ENCODE measurements at places on chromosomes 3 and 15.

DNA sequence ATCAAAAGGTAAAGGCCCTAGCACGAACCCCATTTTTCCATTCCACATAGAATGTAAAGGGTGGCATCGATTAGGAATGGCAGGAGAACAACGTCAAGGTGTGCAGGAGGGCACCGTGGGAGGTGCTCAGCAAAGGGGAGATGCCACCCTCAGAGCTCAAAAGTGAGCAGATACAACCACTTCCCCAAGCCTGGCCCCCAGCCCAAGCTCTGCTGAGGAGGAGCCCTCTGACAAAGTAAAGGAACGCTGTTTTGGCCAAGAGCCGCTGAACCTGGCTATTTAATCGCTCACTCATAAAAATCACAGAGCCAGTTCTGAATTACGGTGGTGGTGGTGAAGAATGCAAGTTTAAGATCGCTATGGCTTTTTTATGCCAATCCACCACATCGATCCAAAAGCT, 12.4 kb downstream of the GNB5 start:
- no peak for DNase-seq

DNA sequence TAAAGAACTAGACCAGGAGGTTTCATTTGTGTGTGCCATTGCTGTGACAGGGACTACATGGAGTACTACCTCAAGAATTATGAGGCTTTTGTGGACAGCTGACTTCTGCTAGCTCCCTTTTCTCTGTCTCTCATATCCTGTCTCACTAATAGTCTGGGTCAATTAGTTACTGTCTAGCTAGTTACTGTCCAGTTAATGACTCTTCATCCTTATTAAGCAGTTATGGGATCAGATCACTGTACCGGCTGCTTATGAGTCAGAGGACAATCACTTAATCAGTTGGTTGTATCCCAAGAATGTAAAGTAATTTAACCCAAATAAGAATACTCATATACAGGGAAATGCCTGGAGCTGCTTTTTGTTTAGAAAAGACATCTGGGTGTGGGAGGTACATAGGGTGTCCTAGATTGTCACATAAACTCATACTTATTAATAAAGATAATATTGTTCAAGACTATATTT, 158.0 kb downstream of the CDIN1 start:
- DNase-seq, result no peak

DNA sequence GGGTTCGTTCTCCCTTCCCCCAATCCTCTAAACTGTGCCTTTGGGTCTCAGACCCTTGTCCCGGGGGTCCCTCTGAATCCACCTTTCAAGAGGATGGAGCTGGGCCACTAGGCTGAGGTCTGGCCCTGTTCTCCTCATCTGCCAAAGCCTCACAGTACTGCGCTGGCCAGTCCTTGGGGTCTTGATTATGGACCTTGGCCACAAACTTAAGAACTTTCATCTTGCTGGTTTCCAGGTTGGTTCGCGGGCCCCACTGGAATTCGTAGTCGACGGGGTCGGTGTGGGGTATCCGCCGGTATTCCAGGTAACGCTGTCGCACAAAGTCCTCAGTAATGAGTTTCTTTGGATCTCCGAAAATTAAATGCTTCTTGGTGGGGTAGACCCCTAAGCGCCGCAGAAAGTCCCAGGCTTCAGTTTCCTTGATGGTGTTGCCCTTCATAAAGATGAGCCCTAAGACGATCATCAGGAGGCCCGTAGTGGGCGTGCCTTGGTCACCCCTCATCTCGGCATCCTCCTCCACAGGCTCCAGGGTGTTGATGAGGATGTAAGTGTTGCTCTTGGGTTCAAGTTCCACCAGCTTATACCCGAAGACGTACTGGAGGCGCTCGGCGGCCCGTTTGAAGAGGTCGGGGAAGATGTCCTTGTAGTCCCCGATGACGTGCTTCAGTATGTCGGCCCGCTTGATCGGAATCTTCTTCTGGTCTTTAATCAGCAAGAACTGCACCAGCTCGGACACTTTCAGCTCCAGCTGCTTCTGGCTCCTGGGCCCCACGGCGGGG, 727 bp downstream of the NSMCE3 start:
- peak; percentile 17 for DNase-seq

GRCh38 chr3:101878589-101878988, 29.3 kb downstream of the NFKBIZ start:
- DNase-seq, result no peak

DNA sequence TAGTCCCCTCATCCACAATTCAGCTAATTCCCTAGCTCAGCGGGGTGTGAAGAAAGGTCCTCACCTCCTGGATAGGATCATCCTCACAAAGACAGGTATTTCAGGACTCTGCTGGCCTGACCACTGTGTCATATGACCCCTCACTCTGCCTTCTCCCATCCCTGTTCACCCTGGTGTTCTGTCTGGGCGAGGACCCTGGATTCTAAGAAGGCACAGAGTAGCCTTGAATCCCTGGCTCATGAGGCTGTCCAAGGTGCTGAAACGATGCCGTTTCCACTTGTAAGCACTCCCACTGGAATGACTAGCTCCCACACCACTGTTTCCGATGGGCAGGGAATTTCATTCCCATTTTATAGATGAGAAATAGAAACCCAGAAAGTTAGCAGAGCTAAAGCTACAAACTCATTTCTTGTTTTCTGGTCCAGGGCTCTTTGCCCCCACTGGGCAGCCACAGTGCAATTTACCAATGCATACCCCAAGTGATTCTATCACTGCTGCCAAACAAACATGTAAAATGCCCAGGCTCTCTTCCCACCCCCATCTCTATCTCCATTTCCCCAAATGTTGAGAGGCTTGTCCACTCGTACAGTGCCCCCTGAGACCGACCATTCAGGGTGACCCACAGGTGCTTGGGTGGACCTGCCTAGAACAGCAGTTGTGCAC, 83.2 kb downstream of the RAB11A start:
- DNase-seq, result no peak

DNA sequence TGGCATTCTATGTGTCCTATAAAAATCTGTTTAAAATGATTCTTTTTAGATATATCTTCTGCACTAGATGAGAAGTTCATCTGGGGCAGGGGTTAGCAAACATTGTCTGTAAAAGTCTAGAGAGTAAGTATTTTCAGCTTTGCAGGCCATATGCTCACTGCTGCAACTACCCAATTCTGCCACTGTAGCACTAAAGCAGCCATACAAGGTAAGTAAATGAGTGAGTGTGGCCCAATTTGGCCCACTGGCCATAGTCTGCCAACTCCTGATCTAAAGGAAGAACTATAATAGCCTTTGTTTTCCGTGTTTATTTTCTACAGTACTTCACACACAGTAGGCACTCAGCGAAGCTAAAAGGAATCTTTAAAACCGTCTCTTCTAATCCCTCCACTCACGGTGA, 42.3 kb downstream of the DLG1 start:
- DNase-seq, result no peak

All from stimulated activated CD8-positive, alpha-beta memory T cell treated with anti-CD3 and anti-CD28 coated beads, Interleukin-4, amount 100 ng/mL, for 4 hours (primary cell).